ENCODE measurements at places on chromosomes 2 and 18.

GRCh38 chr2:97739020-97739892, 25.9 kb downstream of the ZAP70 start:
- H3K4me1 ChIP-seq, result peaks cover 68% of the 10 kb centered on the region
- H3K4me3 ChIP-seq, result no peak overlapping the region
- H3K27me3 ChIP-seq, result no peaks in the 10 kb centered on the region
- no peak for DNase-seq

DNA sequence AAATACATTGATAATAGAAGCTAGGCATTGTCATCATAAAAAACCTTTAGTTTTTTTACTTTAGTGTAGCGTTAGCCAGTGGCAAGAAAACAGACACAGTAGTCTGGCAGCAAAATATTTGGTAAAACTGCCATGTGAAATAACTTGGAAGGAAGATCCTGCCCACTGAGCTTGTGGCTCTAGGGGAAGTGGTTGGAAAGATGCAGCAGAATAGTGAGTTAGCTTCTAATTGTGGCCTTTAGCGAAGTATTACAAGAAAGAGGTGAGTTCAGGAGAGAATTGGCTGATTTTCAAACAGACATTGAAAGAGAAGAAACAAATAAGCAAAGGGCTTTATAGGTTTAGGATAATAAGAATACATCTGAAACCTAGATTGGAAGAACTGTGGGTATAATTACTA, 1887.8 kb upstream of the CELF4 start:
- H3K4me3 ChIP-seq, result no peak overlapping the region
- no peak for DNase-seq
- H3K27ac ChIP-seq, result no peak overlapping the region
- H3K36me3 ChIP-seq, result no peaks in the 10 kb centered on the region

GRCh38 chr2:233075141-233075965, 15.2 kb downstream of the INPP5D start:
- H3K4me3 ChIP-seq, result no peak overlapping the region
- H3K27me3 ChIP-seq, result no peaks in the 10 kb centered on the region
- DNase-seq, result peak; percentile 16
- peaks cover 36% of the 10 kb centered on the region for H3K36me3 ChIP-seq
- peak overlapping the region; percentile 80 for H3K27ac ChIP-seq

DNA sequence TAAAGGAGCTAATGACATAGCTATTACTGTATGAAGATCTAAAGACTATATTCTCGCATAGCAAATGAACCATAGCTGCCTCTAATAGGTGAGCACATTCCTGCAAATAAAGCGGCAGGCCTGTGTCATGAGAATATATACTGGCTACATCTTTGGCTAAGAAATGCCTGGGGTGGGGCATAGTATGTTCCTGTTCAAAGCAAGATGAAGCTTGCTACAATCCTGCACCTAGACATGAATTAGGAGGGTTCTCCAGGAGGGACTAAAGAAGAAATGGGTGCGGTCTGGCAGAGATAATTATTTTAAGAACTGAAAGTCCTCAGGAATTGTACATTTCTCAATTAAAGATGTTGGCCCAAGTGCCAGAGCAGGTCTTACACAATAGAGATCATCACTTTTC, 46.8 kb upstream of the PLA2R1 start:
- H3K27ac ChIP-seq, result no peak overlapping the region
- H3K4me3 ChIP-seq, result no peak overlapping the region
- H3K36me3 ChIP-seq, result no peaks in the 10 kb centered on the region
- H3K27me3 ChIP-seq, result no peaks in the 10 kb centered on the region
- no peaks in the 10 kb centered on the region for H3K4me1 ChIP-seq
- no peak for DNase-seq

GRCh38 chr2:120699292-120699691, 36.4 kb upstream of the GLI2 start:
- DNase-seq, result no peak
- H3K36me3 ChIP-seq, result no peaks in the 10 kb centered on the region
- H3K4me3 ChIP-seq, result no peak overlapping the region

Data from natural killer cell (primary cell).